Activated CD8-positive, alpha-beta memory T cell treated with anti-CD3 and anti-CD28 coated beads, Interleukin-2, amount 50 U/mL, for 48 hours (primary cell): ENCODE measurements at places on chromosomes 2 and 18.
A peak's percentile ranks its signal among the peaks of the same experiment; 100 is the strongest.

DNA sequence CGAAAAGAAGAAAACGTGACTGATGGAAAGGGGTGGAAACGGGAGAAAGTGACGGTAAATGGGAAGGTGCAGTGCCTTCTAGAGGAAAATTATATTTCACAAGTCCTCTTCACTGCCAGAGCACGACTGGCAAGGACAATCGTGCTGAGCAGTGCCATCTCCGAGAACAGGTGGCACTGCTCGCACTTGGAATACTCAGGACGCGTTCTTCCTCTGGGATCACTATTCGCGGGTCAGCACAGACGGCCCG lies 364 bp downstream of the STAT1 start:
- DNase-seq = no peak

GRCh38 chr2:26139269-26140183 lies 33.4 kb upstream of the GAREM2 start:
- DNase-seq = no peak

DNA sequence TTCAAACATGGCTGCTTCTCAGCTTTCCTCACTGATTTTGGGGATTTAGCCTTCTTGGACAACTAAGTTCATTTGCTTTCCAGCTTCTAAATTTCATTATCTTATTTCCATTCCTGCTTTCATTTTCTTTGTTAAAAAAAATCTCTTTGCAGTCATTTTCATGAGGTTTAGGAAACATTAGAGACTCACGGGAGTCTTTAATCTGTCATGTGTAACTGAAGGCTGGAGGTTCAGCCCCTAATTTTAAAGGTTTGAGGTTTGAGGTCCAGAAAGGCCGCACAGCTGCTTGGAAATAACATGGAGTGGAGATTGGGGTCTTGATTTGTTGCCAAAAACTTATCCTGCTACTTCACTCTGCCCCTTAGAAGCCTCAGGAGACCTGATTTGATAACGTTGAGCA lies 30.3 kb downstream of the PROKR1 start:
- DNase-seq = no peak

DNA sequence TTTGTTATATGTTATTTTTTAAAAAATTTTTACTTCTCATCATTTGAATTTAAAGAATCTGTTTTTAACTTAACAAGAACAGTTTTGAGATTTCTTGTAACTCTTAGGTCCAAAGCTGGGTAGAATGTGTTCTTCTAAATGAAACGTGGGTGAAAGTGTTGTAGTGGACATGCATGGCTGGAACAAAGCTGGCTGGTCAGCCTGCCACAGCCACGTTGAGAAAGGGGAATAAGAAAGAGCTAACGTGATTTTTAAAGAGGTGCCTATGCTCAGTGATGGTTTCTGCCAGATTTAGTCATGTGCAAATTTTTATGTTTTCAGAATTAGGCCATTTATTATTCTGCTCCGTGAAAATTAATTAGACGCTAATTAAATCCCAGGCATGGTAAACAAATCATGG lies 203.9 kb upstream of the COL3A1 start:
- DNase-seq = no peak

DNA sequence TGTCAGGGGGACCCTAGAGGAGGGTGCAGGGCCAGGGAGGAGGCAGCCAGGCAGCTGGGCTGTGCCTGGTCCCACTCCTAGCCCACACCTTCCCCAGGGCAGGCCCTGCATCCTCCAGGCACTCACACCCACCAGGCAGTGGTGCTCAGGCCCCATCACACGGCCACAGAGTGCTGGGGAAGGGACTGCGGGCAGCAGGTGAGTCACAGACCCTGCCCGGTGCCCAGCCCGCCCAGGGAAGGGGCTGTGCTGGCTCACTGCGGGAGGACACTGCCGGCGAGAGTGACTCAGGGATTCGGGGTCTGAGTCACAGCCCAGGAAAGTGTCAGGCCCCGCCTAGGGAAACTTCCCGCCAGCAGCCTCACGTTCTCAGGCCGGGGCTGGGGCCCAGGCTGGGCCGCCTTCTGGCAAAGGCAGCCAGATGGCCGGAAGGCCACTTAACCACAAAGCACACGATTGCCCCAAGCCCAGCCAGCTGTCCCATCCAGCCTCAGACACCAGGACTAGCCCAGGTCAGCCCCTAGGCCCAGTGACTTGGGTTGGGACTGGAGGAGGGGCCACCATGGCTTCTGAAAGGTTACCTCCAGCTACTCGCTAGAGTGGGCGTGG lies 42.2 kb downstream of the BIN1 start:
- peak; percentile 86 for DNase-seq

- DNase-seq = no peak
Measured at GRCh38 chr18:9968081-9968848, 54.4 kb downstream of the VAPA start.

DNA sequence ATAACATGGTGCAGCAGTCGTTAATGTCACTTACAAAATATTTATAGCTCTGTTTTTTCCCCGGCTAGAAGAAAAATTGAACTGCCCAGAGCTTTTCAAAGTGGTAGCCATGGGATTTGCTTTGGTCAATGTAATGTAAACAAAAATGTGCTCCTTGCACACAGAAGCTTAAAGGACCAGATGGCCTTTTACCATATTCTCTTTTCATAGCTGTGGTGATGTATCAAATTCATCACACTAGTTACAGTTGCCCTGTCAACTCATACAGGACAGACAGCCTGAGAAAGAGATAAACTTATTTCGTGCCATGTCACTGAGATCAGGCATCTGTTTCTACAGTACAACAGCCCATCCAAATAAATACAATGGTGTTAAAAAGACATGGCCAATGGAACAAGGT lies 368.1 kb upstream of the CDH19 start:
- no peak for DNase-seq

DNA sequence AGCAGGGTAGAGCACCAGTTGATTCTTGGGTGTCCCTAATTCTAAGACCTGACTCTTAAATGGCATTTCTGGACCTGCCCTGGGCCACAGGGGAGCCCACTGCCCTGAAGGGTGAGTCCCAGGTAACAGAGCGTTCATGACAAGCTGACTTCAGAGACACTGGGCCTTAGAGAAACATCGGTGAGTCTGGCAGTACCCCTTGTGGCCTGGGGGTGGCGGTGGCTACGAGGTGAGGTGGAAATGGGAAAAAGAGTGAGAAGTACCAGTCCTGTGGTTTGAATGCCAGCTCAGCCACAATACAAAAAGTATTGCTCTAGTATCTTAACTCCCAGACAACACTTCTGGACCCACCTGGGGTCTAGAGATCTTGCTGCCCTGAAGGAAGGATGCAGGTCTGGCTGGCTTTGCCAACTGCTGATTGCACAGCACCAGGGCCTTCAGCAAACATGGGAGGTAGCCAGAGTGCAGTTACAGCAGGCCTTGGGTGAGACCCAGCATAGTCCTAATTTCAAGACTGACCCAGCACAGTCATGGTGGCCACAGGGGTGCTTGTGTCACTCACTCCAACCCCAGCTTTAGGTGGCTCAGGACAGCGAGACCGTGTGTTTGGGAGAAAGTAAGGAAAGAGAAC lies 44.5 kb downstream of the USP34 start:
- DNase-seq = peak; percentile 79

- no peak for DNase-seq
Measured at GRCh38 chr18:10679557-10680270, 153.9 kb downstream of the NAPG start.

GRCh38 chr2:109719871-109720270 lies 74.2 kb upstream of the RGPD5 start:
- no peak for DNase-seq

DNA sequence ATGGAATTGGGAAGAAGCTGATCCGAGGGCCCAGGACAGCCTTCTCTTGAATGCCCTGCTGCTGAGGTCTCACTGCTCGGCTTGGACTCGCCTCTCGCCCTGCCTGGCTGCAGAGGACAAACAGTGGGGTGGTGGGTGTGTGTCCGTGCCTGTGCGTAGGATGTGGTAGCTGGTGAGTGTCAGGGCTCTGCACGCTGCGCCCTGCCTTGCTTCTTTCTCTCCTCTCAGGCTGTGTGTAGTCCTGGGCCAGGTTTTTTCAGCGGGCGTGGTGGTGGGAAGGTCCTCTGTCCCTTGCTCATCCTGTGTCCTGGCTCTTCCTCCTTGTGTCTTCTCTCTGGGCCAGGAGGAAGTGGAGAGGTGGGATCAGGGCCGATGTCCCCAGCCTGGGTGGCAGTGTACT lies 44.8 kb downstream of the RRM2 start:
- no peak for DNase-seq

- no peak for DNase-seq
Measured at GRCh38 chr2:14761118-14761517, 128.6 kb downstream of the LRATD1 start.

DNA sequence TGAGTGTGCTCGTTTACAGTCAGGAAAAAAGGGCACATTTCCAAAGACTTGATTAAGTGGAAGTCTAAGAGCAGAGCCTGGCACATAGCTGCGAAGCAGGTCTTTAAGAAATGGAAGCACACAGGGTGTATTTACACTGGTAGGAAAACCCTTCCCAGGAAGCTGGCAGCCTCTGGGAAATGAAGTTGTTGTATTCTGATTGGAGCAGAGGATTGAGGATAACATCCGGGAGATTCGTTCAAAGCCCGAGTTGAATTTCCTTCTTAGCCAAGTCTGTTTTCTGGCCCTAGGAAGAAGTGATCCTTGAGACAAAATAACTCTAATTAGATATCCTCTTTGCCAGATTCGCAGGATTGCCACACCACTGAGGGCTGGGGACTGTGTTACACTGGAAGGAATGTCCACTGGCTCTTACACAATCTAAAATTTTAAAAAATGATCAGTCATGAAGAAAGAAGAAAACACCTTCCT lies 75.9 kb downstream of the ITGB1BP1 start:
- DNase-seq = no peak

- no peak for DNase-seq
Measured at GRCh38 chr2:217418544-217418943, 558.7 kb upstream of the TNP1 start.

- no peak for DNase-seq
Measured at GRCh38 chr2:188434018-188434417, 142.3 kb downstream of the GULP1 start.

DNA sequence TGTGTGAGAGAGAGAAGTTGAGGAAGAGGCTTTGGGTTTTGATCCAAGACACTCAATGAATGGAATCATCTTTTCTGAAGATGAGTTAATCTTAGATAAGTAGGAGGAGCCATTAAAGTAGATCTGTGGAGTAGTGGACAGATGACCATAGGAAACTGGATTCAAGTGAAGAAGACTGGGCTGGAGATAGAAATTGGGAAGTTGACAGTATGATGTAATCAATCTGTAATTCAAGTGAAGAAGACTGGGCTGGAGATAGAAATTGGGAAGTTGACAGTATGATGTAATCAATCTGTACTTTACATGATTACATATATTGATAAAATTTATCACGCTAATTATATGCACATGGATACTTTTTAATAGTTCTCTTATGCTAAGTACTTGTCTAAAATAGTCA lies 92.8 kb downstream of the PHLPP1 start:
- DNase-seq = no peak

GRCh38 chr2:198499539-198499938 lies 695.1 kb downstream of the PLCL1 start:
- DNase-seq = no peak

DNA sequence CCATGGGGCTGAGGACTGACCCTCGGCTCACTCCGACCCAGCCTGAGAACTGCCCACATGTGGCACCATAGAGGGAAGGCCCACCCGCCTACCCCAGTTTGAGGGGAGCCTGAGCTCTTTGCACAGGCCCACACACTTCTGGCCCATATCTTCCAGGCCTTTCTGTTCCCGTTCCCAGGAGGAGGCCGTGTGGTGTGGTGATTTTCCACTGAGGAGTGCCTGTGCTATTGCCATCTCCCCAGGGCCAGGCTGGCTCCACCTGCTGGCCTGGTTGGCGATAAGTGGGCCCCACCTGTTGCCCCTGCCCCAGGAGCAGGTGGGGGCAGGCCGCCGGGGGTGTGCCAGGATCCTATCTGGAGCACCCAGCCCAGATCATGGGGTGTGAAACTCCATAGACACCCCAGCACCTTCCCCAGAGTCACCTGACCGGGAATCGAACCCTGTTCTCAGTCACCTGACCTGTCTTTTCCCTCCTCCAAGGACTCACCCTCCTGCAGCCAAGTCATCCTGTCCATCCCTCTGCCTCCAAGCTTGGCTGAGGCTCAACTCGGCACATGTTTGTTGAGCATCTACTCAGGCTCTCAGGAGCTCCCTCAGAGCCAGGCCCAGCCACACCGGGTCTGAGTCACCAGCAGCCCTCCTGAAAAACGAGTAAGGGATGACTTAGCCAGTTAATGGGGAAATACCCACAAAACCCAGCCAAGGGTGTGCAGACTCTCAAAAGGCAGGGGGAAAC lies 120.1 kb downstream of the CYP26B1 start:
- DNase-seq = peak; percentile 26

DNA sequence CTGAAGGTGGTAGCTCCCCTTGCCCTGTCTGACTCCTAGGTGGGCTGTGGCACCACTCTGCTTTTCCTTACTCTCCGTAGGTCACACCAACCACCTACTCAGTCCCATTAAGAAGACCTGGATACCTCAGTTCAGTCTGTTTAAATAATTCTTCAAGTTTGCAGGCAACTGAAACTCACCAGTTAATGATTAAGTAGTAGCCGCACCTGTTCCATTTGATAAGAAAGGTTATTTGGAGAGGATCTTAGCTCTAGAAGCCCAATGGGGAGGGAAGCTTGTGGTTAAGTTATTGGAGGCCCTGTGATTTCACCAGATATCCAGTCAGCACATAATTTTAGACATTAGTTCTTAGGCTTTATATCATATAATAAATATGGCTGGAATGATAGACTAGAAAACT lies 1193.0 kb downstream of the DPP10 start:
- no peak for DNase-seq

DNA sequence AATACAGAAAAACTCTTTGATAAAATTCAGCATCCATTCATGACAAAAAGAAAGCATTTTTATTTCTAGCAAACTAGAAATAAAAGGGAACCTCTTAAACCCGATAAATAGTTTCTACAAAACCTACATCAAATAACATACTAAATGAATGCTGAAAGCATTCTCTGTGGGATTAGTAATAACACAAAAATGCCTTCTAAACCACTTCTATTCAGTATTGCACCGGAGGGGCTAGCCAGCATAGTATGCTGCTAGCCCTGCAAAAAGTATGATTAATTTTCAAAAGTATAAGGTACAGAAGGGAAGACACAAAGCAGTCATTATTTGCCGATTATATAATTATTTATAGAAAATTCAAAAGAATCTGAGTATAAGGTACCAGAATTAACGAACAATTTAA lies 145.2 kb downstream of the DTNB start:
- DNase-seq = no peak

GRCh38 chr2:105868060-105868459 lies 123.3 kb downstream of the NCK2 start:
- no peak for DNase-seq
